ENCODE measurements at places on chromosomes 5 and 9.

- DNase-seq, result peak; percentile 41
These were observed 219.7 kb upstream of the CD180 start for GRCh38 chr5:67416133-67416937.

GRCh38 chr9:27856748-27857147, 283.5 kb upstream of the C9orf72 start:
- DNase-seq, result no peak

DNA sequence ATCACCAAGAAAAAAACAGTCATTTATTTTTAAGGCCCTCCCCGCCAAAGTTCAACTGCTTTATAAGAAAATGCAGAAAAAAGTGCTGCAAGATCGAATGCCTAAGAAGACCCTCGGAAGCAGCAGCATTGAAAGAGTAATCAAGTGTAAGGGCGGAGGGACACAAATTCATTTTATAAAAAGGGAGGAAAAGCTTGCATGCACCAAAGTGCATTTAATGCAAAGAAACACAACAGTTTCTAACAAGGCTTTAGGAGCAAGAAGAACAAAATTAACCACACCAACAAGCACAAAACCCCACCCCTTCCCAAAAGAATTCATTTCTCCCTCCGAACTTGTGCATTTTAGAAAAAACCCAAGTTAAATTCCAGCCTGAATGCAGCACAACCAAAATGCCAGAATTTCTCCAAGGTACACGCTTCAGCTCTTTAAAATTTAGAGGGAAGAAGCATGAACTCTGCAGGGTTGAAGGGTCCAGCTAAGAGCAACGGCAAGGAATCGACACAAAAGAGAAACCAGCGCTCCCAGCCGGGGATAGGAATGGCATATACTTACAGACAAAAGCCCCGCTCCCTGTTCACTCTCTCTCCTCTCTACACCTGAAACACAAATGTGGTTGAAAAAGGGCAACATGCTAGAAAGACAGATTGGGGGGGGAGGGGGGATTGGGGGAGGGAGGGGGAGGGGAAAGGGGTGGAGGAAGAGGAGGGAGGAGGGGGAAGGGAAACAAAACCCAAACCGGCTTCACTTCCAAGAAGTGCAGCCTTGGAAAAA, at the start of gene NREP:
TSS of gene NREP (minus strand) at position 614 of the 774 bp plus-strand sequence. CDS start 1,422 bp downstream, outside the sequence.
- peak; percentile 29 for DNase-seq

DNA sequence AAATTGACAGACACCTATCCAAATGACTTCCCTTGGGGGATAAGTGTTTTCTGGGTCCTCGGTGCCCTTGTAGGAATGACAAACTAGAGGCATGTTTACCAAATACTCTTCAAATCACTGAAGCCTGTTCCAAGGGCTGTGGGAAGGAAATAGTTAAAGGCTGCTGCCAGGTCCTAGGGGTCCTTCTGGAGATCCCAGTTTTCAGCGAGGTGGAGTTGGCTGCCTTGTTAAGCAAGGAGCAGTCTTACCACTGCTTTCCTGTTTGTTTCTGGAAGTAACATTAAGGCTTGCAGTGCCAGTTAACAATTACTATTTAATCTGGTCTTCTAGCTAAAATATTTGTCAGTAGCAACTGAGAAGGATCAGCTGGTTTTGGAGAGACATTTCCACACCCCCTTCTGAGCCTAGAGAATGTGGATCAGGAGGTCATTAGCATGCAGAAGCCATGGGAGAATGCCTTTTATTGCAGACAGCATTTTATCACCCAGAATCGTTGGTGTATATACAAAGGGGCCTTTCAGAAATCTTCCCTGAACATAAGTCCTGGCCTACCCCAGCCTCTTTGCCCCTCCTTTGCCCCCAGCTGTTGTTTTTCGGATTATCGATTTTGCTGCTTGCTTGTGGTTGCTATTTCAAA, 238.8 kb downstream of the DMAC1 start:
- DNase-seq, result no peak

DNA sequence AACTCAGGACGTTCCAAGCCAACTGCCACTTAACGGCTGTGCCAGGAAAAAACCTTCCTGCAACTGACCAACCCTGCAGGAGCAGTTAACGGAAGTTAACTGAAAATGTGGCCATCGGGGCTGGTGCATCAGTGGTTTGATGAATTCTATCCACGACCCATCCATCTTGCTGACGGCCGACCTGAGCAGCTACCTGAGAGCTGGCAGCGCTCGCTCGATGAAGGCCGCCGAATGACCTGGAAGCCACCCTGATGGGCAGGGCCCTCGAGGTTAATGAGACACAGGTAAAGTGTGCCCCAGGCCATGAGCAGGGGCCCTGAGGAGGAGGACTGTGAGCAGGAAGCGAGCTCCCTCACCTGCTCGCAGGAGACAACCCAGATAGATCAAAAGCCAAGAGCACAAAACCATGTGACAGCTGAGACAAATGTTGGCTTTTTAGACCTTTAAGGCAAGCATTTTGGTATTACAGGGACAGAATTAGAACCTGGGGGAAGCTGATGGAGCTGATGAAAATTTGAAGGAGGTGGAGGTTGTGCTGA, 35.3 kb upstream of the FLT4 start:
- DNase-seq, result no peak

GRCh38 chr5:117740268-117740667, 1165.6 kb upstream of the SEMA6A start:
- no peak for DNase-seq

- DNase-seq, result no peak
These were observed 136.6 kb downstream of the GNA14 start for GRCh38 chr9:77511525-77511924.

GRCh38 chr9:93974151-93974550, 19.0 kb upstream of the BARX1 start:
- no peak for DNase-seq

- no peak for DNase-seq
These were observed 91.6 kb downstream of the UBE2QL1 start for GRCh38 chr5:6540111-6540827.

DNA sequence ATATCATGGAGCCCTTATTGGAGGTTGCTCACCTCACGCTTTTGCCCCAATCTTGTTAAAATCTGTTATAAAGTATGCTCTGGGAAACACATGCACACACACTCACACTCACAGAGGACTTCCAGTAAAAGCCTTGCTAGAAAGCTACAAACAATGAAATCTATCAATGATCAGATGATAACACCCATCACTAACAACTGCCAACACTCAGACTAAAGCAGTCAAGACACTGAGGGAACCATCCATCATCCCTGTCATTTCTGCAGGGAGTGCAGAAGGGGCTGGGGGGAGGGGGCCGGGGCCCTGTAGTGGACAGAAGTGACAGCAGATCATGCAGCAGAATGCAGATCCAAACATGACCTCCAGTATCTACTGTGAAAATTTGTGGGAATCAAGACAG, 179.1 kb downstream of the AOPEP start:
- DNase-seq, result no peak

DNA sequence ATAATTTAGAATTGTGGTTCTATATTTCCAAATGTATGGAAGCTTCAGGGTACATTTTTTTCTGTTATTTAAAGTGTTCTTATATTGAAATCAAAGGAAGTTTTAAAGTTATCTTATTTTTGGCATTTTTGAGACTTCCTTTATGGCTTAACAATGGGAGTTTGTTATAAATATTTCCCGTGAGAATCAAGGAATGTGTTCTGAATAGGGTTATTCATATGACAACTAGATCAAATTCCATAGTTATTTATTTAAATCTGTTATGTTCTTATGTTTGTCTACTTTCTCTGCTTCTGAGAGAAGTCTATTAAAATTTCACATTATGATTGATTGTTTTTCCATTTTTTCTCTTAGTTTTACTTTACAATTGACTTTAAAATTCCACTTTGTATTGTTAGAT, 135.1 kb downstream of the ADAMTS16 start:
- DNase-seq, result no peak

DNA sequence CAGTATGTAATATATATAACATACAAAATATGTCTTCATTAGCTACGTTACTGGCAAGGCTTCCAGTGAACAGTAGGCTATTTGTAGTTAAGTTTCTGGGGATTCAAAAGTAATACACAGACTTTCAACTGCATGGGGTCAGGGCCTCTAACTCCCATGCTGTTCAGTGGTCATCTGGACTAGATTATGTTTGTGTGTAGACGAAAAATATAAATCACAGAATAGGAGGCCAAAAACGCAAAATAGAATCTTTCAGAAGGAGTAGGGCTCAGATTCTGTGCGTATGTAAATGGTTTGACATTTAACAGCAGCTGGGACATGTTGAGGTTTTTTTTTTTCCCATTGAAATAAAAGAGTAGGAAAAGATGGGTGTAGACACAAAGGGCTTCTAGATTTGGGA, 1048.7 kb upstream of the WWC1 start:
- DNase-seq, result no peak

GRCh38 chr5:77971776-77972468, 195.8 kb upstream of the TBCA start:
- DNase-seq, result no peak

- no peak for DNase-seq
These were observed 44.2 kb downstream of the MRPL36 start for GRCh38 chr5:1755321-1755949.

DNA sequence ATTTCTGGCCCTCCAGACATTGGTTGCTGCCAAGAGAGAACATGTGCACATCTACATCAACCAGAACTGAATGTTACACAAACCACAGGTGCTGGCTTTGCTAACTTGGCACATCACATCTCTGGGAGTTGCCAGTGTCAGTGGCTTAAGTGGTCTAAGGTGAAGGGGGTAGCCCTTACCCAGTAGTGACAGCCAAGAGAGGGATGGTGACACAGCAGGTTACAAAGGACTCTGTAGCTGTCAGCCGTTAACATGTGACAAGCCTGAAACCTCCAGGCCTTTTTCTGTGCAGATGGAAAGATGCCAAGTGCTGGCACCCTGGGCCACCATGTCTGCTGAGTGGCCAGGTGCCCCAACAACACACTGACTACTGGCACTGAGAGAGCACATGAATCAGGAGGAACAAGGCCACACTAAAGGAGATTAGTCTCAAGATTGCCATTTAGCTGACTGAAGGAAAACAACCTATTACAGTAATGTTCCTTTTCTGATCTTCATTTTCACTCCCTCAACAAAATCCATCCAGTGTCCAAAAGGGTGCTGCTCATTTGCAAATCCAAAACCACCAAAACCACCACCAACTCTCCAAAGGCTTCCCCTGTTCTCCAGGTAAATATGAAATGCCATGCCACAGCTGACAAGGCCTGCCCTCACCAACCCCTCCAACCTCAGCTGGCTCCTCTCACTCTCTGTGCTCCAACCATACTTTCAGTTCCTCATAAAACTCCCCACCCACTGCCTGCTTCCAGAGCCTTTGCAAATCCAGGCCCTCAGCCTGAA, 20.2 kb downstream of the SIL1 start:
- no peak for DNase-seq

GRCh38 chr5:125043781-125044391, 297.4 kb upstream of the ZNF608 start:
- DNase-seq, result no peak

DNA sequence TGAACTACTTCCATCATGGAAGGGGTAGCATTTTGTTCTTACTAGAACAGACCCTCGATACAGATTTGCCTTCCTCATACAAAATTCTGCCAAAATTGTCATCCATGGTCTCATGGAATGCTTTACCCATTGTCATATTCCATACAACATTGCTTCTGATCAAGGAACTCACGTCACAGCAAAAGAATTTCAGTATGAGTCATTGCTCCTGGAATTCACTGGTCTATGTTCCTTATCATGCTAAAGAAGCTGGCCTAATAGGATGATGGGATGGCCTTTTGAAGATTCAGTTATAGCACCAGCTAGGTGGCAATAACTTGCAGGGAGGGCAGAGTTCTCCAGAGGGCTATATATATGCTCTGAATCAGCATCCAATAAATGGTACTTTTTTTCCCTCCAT, 18.2 kb upstream of the FNIP1 start:
- DNase-seq, result no peak

DNA sequence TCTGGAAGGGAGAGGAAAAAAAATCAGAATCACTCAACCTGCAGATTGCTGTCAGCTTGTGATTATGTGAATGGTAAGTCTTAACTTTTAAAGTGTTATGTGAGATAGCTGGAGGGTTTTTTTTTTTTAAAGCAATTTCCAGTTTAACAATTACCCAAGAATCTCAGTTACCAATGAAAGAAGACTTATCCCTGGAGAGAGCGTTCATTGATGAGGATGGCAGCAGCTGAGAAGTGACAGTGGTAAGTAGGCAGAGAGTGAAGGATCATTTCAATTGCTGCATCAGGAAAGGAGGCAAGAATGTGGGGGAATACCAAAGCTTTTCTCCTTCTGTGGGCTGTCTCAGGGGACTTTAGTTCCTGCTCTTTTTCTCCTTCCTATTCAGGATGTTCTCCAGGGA, 370.2 kb upstream of the C9orf72 start:
- DNase-seq, result no peak

DNA sequence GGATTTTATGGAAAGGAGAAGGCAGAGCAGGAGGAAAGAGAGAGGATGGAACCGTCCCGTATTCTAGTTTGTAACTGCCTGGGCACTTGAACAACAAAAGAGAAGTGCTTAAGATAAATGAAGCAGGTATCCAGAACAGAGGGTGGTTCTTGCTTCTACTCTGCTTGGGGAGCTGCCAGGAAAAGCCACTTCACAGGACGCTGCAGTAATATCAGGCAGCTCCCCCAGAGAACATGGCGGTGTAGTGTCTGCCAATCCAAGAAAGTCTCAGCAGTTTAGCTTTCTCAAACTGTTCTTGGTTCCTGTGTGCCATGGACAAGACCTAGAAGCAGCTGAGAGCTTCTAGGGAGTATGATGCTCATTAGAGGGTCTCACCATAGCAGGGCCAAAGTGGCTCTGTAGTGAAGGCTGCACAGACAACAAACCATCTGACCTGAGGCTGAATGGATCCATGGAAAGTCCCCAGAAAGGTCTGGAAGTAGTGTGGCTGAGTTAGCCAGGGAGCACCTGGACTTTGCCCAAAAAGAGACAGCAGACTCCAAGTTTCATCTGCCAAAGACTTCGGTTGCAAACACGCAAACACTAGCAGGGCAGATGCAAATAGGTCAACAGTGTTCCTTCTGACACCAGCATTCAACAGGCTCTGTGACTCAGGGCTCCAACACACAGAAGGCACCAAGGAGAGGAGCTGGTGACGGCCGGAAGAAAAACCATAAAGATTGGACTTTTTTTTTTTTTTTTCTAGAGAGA, 72.2 kb upstream of the TNFSF8 start:
- DNase-seq, result no peak

DNA sequence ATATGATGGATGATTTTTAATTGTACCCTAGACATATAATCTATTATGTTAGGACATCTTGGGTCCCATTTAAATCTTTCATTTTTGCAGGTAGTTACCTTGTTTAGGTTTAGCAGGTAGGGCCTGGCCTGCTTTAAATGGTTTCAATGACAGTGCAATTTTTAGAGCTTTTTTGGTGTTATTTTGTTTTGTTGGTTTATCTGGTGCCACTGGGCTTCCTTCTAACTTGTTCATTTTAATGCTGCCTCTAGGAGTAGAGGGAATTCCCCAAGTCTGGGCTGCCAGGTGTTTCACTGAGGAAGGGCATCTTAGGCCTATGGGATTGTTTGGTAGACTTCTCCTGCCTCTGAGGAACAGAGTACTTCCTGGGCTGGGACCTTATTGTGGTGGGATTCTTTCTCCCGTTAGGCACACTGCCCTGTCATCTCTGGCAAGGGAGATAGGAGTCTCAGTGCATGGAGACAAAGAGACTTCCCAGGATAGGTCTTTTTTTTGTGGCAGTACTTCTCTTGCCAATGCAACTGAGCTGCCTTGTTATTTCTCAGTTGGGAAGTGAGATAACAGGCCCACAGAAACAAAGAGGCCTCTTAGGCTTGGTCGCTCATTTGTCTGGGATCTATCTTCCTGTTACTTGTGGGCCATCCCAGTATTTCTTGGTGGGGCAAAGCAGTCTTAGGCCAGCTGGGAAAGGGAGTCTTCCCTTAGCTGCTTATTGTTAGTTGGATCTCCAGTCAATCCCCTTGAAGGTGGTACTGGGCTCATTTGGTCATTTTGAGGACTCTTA, 282.9 kb downstream of the FER start:
- no peak for DNase-seq

GRCh38 chr9:124300312-124300711, 42.6 kb downstream of the NEK6 start:
- no peak for DNase-seq

Data from GM06990 (cell line).